ENCODE measurements at places on chromosomes 5 and 9.

DNA sequence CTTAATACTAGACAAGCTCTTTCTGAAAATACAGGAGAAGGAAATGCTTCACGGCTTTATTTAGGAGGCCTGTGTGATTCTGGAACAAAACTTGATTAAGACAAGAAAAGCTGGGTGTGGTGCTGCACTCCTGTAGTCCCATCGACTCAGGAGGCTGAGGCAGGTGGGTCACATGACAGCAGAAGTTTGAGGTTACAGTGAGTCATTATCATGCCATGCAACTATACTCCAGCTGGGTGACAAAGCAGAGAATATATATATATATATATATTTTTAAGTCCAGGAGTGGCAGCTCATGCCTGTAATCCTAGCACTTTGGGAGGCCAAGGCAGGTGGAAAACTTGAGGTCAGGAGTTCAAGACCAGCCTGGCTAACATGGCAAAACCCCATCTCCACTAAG, 33.1 kb upstream of the SPIN1 start:
- DNase-seq, result no peak

- peak; percentile 20 for DNase-seq
Measured at GRCh38 chr5:57067597-57067924, 106.3 kb upstream of the GPBP1 start.

DNA sequence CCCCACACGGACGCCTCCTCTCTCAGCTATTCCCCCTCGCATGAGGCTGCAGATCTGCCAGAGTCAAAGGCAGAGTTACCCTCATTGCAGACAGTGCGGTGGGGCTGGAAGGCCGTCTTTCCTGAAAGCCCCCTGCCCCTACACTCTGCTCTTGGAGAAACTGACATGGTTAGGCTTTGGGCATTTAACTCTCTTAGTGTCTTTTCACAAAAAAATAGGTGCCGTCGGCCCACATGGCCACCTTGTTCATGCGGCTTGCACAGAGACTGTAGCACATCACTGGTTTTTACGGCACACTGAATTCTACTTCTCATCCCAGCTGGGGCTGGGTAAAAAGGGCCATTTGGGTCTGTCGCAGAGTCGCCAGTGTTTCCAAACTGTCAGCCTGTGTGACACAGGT, 107.6 kb downstream of the ENTREP1 start:
- DNase-seq, result no peak

DNA sequence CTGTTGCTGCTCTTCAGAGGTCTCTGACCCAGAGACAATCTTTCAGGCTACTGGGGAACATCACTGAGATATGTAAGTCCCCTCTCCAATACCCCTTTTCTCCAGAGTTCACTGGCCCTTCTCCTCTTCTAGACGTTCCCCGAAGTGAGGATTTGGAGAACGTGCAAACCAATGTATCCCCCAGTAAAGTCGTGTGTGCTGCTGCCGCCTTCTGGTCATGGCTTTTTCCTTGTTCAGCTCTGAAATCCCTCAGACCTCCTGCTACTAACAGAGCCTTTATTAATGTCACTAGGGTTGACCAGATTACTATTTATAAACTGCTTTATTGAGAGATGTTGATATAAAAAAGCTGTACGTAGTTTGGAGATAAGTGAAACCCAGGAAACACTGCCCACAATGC, 1028.6 kb downstream of the CDH9 start:
- no peak for DNase-seq

- DNase-seq, result peak; percentile 22
Measured at GRCh38 chr5:149466457-149466972, 84.7 kb downstream of the CSNK1A1 start.

- DNase-seq, result no peak
Measured at GRCh38 chr9:134059188-134059641, 8.6 kb downstream of the BRD3 start.

GRCh38 chr9:99128133-99128406, 23.2 kb downstream of the TGFBR1 start:
- no peak for DNase-seq

DNA sequence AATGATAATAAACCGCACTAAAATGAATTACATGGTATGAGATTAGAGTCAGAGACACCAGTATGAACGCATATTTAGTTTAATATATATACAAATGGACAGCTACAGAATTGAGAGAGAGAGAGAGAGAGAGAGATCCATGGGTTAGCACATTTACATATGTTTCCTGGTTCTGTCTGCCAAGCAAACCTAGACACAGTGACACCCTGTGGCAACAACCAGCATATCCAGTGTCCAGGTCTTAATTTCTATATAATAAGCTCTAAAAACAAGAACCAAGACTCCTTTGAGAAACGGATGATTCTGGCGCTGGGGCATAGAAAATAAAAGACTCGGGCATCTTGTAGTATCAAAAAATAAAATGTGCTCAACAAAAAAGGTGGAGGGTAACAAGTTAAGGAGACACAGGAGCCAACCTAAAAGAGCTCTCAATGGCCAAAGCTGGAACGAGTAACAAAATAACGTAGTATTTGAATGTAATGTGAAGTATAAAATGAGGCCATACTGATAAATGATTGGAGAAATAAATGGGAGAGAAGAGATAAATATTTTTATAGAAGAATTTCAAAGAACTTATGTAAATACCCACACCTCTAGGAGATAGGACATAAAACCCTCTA, 84.5 kb downstream of the RFX3 start:
- DNase-seq, result peak; percentile 79

GRCh38 chr5:76351577-76351976, 51.5 kb upstream of the IQGAP2 start:
- no peak for DNase-seq

DNA sequence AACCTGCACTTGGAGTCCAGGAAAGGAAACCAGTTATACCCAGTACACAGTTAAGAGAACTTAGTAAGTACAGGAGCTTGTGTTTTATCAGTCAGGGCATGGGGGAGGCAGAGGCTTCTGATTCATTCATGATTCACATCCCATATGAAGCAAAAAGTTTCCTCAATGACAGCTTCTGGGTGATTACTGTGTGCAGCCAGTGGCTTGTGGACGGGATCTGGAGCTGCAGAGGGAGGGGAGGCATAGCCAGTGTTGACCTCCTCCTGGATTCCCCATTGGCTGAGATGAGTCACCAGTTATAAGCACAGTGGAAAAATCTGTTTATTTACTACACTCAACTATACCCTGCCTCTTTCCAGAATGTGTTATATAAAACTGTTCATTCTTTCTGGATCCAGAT, 17.7 kb downstream of the IL31RA start:
- no peak for DNase-seq

- peak; percentile 39 for DNase-seq
Measured at GRCh38 chr9:128333451-128333869, 6.9 kb upstream of the SLC27A4 start.

All from NCI-H69 (cell line).